ENCODE measurements at places on chromosomes 12 and 14. TPM values are rescaled to one million over a fixed set of nuclear protein-coding genes. Genes with fewer than 3 reads are reported as not detected.

Gene RD3L
- not detected for total RNA-seq

Gene OTUB2
- total RNA-seq: 0.73 TPM

Gene RNASE2
- not detected for total RNA-seq

Gene SMCO3
- total RNA-seq: not detected

Gene ZDHHC22
- total RNA-seq: not detected
